Activated T-helper 2 cell treated with anti-CD3 and anti-CD28 coated beads, Interferon-gamma antibody, Interleukin-2, Interleukin-4, amounts not matched to agents 10 μg/mL and 5 μg/mL and 100 μg/mL, durations not matched to agents 14 hours and 24 hours and 36 hours (primary cell): ENCODE measurements at places on chromosomes 12 and 14. TPM values are rescaled to one million over a fixed set of nuclear protein-coding genes. Genes with fewer than 3 reads are reported as not detected.
A peak's percentile ranks its signal among the peaks of the same experiment; 100 is the strongest.

WNT1 gene
- total RNA-seq, result 0.60 and 0.66 TPM in 2 replicates

PMCH gene
- 210 and 221 TPM in 2 replicates for total RNA-seq

- DNase-seq, result no peak
Measured at GRCh38 chr14:31484754-31485153, 3.1 kb downstream of the GPR33 start.

GRCh38 chr14:65297744-65298143 lies 114.8 kb upstream of the FUT8 start:
- DNase-seq, result no peak

DNA sequence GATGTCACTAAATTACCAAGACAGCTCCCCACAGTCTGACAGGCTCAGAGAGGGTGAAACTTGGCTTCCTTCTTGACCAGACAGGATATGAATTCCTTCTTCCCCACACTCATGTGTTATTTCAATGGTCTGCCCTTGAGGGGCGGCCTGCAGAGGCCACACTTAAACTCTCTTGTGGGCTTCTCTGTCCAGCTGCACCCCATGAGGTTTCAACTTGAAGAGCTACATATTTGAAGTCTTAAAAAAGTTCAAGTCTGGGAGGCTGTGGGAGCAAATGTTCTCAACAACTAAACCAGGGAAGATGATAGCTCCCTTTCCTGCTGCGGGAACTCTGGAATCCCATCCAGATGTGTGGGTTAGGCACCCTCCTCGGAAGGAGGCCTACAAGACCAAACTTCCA lies 98.3 kb downstream of the TTC7B start:
- DNase-seq, result no peak

DNA sequence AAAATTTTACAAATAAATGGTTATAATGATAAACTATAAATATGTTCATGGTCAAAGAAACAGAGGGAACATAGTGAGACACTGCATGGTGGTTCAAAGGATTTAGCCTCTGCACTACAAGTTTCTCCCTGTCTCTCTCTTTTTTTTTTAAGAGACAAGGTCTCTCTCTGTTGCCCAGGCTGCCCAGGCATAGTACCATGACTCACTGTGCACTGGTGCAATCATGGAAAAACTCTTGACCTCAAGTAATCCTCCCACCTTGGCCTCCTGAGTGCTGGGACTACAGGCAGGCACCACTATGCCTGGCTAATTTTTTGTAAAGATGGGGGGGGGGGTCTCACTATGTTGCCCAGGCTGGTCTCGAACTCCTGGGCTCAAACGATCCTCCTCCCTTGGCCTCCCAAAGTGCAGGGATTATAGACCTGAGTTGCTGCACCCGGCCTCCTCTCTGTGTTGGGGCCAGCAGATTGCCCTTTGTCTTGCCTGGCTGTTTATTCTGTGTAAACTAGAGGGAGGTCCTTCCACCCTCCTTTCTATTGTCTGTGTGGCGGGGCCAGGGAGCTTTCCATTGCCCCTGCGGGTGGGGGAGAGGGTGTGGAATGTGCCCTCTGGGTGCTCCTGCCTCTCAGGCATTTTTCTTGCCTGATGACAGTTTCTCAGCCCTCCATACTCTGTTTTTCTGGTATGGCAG lies 22.1 kb downstream of the MTHFD1 start:
- no peak for DNase-seq

GRCh38 chr12:65898241-65898640 lies 74.0 kb downstream of the HMGA2 start:
- no peak for DNase-seq

DNA sequence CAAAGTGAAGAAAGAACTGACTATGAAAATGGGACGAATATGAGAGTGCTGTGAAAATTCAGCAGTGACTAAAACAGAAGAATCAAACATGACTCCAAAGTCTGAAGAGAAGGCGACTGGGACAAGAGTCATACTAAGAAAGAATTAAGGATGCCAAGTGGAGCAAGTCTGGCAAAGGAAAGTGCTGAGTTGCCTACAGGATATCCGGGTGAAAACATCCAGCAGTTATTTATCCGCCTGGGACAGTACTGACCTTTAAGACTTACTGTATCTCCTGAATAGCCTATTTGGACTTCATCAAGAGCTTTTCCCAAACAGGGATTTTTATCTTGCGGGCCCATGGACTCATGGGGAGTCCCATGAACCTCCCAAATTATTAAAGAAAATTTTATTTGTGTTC lies 41.1 kb downstream of the KICS2 start:
- no peak for DNase-seq

DNA sequence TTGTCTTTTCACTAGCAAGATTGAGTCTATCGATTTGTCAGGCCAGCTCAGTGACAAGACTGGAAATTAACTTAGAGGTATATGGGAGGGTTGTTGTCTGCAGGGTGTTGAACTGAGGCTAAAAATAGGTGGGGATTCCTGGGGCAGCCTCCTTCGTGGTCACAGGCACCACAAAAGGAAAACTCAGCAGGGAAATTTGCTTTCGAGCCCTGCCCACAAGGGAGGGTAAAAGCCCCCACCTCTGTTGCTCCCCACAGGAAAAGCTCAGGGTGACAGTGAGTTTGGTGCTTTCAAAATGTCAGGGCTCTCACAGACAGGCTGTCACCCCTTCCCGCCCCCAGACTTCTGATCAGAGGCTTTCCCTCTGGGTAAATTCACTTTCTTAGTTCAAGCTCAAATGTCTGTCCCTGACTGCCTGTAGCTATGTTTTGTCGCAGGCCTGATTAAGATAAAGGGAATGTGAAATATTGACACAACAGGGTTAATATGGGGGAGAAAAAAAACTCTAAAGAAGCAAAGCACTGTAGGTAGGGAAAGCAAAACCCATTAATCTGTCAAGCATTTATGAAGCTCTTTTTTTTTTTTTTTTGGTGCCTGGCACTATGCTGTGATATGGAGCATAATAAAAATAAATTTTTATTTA lies 11.7 kb upstream of the NFKBIA start:
- peak; percentile 52 for DNase-seq
